ENCODE measurements at places on chromosomes 6 and 20.

DNA sequence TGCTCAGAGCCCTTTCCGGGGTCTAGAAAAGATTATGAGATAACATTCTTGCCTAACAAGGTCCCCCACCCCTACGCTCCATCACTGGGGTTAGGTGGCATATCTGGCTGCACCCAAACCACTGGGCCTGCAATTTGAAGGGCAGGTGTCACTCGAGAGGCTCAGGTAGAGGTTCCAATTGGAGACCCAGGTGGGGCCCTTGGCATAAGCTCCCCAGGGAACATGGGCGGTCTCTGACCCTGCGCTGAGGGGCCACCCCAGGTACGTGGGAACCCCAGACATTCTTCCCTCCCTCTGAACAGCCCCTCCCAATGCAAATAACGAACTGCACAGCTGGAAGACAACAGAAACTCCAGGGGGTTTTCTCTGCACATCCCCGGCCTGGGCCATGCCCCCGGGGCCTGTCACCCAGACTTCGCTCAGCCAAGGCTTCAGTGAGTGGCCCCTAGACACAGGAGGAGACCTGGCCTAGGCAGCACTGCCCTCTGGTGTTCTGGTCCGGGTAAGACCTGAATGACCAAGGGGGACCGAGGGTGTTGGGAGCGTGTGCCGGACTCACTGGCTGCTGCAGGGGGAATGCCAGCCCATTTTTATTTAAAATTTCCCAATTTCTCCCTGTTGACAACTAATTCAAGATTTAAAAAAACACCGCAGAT, 47.5 kb downstream of the DSTN start:
- peak; percentile 74 for DNase-seq

GRCh38 chr6:26316291-26316690, 48.7 kb upstream of the BTN3A2 start:
- DNase-seq = no peak

DNA sequence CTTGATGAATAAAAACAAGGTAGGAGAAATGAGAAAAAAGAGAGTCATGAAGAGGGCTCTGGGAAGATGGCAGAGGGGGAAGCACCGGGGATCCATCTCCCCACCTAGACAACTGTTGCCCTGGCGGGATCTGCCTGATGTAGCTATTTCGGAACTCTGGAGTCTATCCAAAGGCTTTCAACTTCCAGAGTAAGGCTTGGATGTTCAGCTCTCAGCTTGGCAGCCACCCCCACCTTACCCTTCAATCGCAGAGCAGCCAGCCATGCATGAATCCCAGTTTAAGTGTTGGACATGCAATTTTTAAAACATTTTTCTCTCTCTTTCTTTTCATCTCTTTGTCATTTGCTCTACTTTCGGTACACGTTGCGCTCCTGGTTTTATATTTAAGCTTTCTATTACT, 275.9 kb upstream of the EXOC2 start:
- no peak for DNase-seq

GRCh38 chr6:112086744-112087135, 542 bp downstream of the TUBE1 start:
- DNase-seq = peak; percentile 53

DNA sequence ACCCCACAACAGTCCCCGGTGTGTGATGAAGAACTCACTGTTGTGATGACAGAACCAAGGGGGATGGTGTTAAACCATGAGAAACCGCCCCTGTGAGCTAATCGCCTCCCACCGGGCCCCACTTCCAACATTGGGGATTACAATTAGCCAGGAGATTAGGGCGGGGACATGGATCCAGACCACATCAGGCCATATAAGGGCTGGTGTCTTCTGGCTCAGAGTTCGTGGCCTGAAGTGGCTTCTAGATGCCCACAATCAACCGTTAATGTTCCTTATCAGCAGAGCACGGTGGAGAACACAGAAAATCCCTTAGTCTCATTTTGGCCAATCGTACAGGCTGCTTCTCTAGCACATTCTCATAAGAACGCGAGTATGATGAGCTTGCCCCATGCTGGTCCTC, 10.9 kb upstream of the MAS1 start:
- DNase-seq = no peak

DNA sequence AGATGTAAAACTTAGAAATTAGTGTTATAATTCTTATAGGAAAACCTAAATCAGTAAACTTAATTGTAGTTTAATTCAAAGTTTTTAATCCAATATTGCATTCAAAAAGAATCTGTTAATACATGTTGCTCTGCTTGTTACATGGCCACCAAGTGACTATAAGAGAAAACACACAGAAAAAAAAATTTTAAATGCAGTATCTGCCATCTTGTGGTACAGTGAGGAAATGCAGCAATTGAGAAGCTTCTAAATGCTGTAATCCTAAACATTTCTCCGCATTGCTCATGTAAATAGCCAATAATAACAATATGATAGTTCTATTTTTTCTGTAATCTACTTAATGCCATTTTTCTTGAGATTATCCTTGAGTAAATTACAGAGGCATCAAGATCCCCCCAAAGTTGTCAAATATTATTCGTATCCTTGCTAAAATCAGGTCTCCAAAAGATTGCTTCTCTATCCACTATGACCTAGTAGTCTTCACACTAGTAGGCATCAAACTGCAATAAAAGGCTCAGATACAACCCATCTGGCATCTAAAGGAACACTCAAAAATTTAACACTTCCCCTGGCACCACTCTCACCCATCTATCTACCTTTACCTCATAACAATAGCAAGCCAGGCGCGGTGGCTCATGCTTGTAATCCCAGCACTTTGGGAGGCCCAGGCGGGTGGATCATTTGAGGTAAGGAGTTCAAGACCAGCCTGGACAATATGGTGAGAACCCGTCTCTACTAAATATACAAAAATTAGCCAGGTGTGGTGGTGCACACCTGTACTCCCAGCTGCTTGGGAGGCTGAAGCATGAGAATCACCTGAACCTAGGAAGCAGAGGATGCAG, 34.6 kb downstream of the HDAC2 start:
- peak; percentile 54 for DNase-seq

GRCh38 chr20:41654884-41655283, 36.7 kb upstream of the CHD6 start:
- no peak for DNase-seq

GRCh38 chr6:132400555-132400882, 756 bp downstream of the MOXD1 start:
- DNase-seq = no peak

DNA sequence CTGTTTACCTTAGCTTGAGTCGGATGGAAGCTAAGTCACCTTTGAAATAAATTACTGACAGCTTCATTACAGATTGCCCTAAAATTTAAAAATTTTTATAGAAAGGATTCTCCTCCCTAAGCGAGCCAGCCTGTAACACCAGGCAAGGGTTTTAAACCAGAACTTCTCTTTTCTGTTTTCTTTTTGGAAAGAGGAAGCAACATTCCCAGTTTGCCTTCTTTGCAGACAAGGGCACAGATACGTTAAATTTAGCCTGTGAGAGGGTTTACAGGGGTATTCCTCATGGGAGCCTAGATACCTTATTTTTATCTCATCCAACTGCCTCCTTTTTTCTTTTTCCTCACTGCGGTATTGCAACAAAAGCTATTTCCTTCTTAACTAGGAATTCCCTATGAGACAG, 45.0 kb downstream of the GNAS start:
- DNase-seq = no peak

- DNase-seq = no peak
Measured at GRCh38 chr20:36582322-36582721, 8.9 kb downstream of the TGIF2 start.

GRCh38 chr6:89610149-89610642, 28.4 kb downstream of the LYRM2 start:
- DNase-seq = peak; percentile 50

- no peak for DNase-seq
Measured at GRCh38 chr6:111661541-111662061, 55.9 kb upstream of the TRAF3IP2 start.

DNA sequence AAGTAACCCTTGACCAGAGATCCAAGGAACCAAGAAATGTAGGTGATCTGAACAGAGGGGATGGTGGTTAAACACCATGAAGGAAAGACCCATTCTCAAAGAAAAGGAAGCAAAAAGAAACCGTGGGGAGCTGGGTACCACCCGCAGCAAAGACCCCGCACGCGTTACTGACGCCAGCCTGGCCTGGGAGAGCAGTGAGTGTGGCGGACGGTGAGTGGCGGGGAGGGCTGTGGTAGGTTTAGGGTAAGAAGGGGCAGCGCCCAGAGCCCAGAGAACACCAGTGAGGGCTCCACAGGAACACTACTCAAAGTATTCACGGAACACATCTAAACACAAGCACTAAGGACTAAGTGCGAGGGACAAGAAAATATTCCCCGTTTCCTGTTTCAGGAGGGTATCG, 4.2 kb downstream of the GMEB2 start:
- DNase-seq = no peak

- DNase-seq = no peak
Measured at GRCh38 chr6:164911151-164911550, 398.3 kb downstream of the C6orf118 start.
